ENCODE measurements at places on chromosomes 1 and 21. TPM values are rescaled to one million over a fixed set of nuclear protein-coding genes. Genes with fewer than 3 reads are reported as not detected.

The CLCA2 gene
- not detected for total RNA-seq

The ACTL8 gene
- total RNA-seq = not detected

The KCNJ6 gene
- total RNA-seq = not detected

The CAP1 gene
- total RNA-seq = 313 TPM

The AVPR1B gene
- total RNA-seq = not detected

The GNAT2 gene
- not detected for total RNA-seq

The OR2L5 gene
- total RNA-seq = 0.19 TPM

The TAS1R1 gene
- not detected for total RNA-seq

DNA sequence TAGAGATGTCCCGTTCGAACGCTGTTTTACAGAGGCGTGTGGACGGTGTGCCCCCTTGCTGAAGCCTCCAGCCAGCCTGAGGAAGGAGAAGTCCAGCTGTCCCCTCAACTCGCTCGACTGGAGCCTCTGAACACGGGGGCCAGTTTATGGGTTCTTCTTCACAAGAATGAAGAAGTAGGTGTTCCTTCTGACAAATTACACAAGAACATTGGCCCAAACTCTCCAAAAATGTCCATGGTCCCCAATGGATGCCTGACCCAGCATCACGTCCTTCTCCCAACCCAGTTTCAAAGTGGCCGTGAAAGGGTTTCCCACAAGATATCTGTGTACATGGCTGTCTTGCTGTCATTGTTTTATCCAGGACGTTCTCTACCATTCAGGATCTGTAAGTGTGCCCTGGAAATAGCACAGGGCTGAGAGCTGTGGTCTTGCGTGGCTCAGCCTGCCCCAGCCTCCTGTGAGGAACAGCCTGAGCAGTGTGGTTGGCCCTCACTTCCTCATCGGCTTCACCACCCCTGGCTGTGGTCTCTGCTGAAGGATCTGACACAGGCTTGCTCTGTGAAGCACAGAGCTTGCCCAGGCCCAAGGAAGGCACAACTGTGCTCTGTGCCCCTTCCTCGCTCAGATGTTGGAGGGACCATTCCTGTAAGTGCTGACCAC, 1.0 kb upstream of the S100B start:
- H3K4me3 ChIP-seq = peak overlapping the region; percentile 92
- H3K4me1 ChIP-seq = peaks cover 79% of the 10 kb centered on the region
- H3K27me3 ChIP-seq = no peaks in the 10 kb centered on the region
- peak overlapping the region; percentile 94 for H3K27ac ChIP-seq

GRCh38 chr1:39955547-39956539, 898 bp downstream of the MFSD2A start:
- no peaks in the 10 kb centered on the region for H3K27me3 ChIP-seq
- no peak overlapping the region for H3K27ac ChIP-seq
- peak overlapping the region; percentile 87 for H3K4me3 ChIP-seq
- H3K36me3 ChIP-seq = no peaks in the 10 kb centered on the region
- peaks cover 28% of the 10 kb centered on the region for H3K4me1 ChIP-seq

DNA sequence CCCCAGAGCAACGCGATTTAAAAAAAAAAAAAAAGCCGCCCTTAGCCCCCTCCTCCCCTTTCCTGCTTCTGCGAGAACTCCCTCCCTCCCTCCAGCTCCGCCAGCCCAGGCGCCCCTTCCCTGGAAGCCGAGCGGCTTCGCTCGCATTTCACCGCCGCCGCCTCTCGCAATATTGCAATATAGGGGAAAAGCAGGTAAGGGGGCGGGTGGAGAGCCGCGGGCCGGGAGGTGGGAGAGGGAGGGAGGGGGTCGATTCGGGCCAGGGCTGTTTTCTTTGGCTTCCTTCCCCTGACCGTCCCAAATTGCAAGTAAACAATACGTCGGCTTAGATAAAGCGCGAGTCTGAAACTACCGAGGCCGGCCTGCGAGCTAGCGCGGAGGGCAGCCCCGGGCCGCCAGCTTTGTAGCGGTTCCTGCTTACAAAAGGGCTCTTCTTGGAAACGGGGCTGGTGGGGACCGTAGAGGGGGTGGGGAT, 408 bp downstream of the LMO4 start:
- H3K27me3 ChIP-seq = peaks cover 2% of the 10 kb centered on the region
- H3K4me3 ChIP-seq = peak overlapping the region; percentile 98
- no peaks in the 10 kb centered on the region for H3K36me3 ChIP-seq
- H3K4me1 ChIP-seq = peaks cover 28% of the 10 kb centered on the region

DNA sequence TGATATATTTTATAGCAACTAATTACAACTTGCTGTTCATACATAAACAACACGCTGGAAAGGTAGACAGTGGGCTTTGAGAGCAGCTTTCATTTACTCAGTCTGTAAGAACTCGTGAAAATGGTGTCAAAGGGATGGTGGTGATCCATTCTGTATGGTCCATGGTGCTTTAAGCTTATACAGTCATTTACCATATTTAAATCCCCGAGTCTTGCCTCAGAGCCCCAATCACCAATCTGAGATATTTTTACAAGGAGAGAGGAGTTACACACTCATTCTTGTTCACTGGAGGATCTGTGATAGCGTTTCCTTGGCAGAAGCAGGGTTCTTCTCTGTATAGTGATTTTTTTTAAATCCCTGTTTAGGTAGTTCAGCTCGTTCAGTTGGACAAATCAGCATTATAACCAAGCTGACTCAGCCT, 694.6 kb downstream of the USP25 start:
- H3K27me3 ChIP-seq = no peaks in the 10 kb centered on the region
- H3K36me3 ChIP-seq = no peaks in the 10 kb centered on the region
- DNase-seq = no peak
- H3K4me3 ChIP-seq = no peak overlapping the region

DNA sequence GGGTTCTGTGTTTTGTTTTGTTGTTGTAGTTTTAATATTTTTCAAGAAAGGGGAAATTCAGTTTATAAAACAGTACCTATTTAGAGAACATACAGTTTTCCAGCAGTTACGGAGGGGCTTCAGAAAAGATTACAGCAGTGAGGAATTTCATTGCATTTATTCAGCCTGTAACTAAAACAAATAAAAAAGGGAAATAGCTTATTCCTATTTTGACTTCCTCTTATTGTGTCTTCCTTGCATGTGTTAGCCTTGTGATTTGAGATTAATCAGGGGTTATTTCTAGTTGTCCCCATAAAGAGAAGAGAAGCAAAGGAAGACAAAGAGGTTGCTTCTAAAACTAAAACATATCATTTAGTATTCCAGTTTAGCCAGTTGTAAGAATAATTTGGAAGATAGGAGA, 35.0 kb downstream of the CTTNBP2NL start:
- no peak overlapping the region for H3K27ac ChIP-seq
- no peaks in the 10 kb centered on the region for H3K36me3 ChIP-seq
- peaks cover 6% of the 10 kb centered on the region for H3K27me3 ChIP-seq

- no peaks in the 10 kb centered on the region for H3K4me1 ChIP-seq
- no peaks in the 10 kb centered on the region for H3K27me3 ChIP-seq
- peaks cover 2% of the 10 kb centered on the region for H3K36me3 ChIP-seq
- no peak overlapping the region for H3K4me3 ChIP-seq
- H3K27ac ChIP-seq = no peak overlapping the region
Observed at GRCh38 chr1:154884869-154885701, 15.0 kb upstream of the KCNN3 start.

DNA sequence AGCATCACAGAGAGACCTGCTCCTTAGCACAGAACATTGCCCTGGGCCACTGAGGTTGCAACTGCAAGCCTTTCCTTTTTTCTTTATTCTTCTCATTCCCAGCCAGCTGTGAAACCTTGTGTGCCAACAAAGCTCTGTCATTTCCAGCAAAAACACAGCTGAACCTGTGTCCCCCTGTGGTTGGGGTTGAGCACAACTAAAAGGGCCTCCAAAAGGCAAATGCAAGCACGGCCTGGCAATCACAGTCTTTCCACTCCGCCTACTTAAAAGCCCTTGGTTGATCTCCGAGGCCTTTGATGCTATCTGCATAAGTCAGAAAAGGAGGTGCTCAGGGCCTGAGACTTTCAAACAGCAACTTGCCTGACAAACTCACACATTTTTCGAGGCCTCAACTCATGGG, 32.7 kb downstream of the SUSD4 start:
- no peaks in the 10 kb centered on the region for H3K36me3 ChIP-seq
- H3K27ac ChIP-seq = no peak overlapping the region
- peak overlapping the region; percentile 18 for H3K4me3 ChIP-seq
- peak; percentile 21 for DNase-seq

DNA sequence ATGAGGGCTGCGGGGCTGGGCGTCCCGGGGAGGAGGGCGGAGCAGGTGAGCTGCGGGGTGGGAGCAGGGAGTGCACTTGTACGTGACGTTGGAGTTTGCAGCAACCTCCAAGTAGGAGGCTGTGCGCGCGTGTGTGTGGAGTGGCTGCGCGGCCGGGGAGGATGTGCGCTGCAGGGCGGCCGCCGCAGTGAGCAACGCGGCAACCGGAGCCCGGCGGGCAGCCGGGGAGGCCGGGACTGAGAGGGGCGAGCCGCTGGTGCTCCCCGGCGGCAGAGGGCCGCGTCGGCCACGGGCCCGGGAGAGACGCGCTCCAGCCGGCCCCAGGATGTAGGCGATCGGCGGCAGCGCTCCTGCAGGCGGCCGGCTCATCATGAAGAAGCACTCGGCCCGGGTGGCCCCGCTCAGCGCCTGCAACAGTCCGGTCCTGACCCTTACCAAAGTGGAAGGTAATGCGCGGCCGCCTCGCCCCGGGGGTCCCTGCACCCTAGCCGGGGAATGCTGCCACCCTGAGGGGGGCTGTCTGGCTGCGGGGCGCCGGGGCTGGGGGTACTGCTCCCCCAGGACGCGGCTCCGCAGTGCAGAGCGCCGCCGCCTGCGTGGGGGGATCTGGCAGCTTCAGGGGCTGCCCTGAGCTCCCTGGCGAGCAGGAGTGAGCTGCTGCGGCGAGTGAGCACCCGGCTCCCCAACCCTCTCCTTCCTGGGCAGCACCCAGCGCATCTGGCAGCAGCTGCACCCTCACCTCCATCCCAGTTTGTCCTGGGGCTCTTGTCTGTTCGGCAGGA, 158.9 kb upstream of the COA6 start:
- peaks cover 15% of the 10 kb centered on the region for H3K4me1 ChIP-seq
- peak overlapping the region; percentile 85 for H3K4me3 ChIP-seq
- peak overlapping the region; percentile 6 for H3K27ac ChIP-seq
- no peak for DNase-seq
- no peaks in the 10 kb centered on the region for H3K36me3 ChIP-seq

DNA sequence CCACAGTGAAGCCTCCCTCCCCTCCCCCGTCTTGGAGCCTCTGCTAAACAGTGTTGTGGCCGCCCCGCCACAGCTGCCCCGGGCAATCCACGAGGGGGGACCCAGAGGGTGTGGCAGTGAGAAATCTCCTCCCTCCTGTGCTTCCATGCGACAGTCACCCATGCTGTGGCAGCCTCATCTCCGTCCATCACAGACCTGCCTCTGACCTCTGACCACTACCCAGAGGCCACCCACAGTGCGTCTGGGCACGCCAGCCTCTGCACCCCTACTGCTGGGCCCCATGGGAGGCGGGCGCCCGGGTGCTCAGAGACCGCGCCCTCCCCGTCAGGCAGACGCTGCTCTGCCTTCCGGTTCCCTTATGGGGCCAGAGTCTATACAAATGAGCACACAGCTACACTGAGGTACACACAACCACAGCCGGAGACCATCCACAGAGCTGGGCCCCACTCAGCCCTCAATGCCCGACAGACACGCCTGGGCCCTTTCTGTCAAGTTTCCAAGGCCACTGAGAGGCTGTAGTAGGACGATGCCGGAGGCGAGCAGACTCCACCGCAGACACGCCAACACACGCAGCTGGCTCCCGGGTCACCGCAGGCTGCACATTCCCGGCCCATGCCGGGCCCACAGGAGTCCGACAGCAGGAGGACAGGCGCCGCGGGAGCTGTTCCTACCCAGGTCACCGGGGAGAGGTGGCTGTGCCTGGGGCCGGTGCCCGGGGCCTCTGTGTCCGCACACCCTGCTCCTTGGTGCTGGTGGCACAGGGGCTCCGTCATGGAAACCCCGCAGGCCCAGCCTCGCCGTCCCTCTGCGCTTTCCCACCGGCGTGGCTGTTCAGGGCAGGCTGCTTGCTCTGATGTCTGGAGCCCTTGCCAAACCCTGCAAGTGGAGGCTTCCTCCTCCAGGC, 23.9 kb upstream of the TMEM52 start:
- peaks cover 2% of the 10 kb centered on the region for H3K4me1 ChIP-seq
- H3K27ac ChIP-seq = no peak overlapping the region
- no peak overlapping the region for H3K4me3 ChIP-seq
- no peaks in the 10 kb centered on the region for H3K36me3 ChIP-seq
